ENCODE measurements at places on chromosomes 1 and 21.
A peak's percentile ranks its signal among the peaks of the same experiment; 100 is the strongest.

DNA sequence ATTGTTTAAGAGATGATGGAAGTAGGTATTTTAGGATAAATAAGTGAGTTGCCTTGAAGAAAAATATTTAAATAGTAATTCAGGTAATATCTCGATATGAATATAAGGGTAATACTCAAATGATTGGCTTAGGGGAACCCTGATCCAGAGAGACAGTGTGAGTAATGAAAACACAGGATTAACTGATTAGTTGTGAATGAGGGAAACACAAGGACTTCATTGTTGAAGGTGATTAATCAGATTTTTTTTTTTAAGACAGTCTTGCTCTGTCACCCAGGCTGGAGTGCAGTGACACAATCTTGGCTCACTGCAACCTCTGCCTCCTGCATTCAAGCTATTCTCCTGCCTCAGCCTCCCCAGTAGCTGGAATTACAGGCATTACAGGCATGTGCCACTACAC lies 12.7 kb downstream of the SLC25A33 start:
- no peak for DNase-seq

DNA sequence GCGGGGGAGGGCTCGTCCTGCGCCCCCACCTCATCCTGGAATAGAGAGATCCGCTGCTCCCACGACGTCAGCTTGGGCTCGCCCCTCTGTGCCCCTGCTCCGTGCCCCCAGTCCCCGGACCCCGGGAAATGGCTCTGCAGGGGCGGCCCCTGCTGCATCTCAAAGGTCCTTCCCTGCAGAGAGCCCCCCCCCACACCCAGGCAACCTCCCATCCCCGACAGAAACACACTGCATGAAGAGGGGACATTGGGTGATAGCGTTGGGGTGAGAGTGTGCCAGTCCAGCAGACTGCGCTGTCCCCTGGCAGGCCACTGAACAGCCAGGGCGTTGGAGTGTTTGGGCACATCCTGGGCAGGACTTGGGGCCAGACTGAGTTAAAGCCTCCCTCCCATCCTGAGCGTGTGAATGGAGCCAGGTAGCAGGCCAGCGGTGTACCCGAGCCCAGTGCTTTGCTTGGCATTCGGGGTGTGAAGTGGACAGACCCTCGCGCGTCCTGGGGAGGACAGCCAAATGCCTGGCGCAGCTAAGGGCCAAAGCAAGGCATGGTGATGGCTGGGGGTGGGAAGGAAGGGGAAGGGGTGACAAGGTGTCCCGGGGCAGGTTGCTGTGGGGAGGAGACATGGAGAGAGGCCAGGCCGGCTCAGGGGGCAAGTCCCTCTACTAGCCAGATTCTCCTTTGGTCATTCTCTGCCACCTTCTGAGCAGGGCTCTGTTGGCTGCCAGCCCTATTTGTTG lies 633 bp upstream of the ETNK2 start:
- DNase-seq = peak; percentile 38

DNA sequence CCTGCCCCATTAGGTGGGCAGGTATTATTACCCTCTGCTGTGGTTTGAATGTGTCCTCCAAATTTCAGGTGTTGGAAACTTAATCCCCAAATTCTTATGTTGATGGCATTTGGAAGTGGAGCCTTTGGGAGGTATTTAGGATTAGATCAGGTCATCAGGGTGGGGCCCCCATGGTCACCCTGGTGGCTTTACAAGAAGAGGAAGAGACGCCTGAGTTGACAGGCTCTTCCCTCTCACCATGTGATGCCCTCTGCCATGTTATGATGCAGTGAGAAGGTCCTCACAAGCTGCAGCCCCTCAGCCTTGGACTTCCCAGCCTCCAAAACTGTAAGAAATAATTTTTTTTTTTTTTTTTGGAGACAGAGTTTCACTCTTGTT lies 8.8 kb upstream of the THEMIS2 start:
- DNase-seq = no peak

DNA sequence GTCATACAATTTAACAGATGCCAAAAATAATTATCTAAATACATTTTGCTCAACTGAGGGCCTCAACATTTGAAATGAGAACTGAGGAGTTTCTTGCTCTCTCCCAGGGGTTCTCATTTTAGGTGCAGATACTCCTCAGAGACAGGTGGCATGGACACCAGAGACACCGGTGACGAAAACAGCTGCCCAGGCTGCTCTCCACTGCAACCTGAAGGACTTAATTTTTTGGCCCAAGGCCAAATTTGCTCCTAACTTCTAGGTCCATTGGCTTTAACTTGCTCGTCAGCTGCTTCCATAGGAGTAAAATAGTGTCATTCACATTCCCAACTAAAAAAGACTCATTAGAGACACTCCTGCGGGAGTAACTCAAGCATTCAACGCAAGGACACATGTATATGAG lies 87.0 kb downstream of the NRIP1 start:
- DNase-seq = no peak

DNA sequence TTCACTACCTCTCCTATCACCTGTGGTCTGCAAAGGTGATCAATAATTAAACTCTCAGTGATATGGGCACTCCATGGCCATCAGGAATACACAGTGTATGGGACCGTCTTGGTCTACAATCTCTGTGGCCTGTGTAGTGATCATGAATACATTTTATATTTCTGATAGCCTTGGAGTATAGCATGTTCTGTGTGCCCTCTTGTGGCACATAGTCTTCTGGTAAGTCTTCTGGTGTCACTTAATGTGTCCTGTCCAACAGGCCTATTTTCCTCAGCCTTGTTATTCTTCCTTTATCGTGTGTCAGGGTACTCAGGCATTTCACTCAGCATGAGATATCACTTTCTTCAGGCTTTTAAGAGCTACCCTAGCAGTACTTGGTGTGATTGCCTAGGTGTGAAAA lies 393.6 kb downstream of the AGBL4 start:
- no peak for DNase-seq

DNA sequence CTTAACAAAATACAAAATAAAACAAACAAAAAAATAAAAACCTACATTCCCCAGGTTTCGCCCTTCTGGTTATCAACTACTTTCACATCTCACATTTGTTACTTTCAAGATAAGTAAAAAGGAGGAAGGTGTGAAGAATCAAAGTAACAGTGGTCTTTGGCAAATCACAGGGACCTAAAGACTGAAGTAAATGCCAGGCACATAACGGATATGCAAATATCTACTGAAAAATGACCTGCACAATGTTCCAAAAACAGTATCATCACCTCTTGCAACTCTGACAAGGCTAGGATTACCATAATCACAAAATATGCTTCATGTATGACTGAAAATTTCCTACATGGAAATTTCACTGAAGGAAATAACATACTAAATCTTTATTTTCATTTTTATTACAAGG lies 29.3 kb downstream of the COP1 start:
- no peak for DNase-seq

DNA sequence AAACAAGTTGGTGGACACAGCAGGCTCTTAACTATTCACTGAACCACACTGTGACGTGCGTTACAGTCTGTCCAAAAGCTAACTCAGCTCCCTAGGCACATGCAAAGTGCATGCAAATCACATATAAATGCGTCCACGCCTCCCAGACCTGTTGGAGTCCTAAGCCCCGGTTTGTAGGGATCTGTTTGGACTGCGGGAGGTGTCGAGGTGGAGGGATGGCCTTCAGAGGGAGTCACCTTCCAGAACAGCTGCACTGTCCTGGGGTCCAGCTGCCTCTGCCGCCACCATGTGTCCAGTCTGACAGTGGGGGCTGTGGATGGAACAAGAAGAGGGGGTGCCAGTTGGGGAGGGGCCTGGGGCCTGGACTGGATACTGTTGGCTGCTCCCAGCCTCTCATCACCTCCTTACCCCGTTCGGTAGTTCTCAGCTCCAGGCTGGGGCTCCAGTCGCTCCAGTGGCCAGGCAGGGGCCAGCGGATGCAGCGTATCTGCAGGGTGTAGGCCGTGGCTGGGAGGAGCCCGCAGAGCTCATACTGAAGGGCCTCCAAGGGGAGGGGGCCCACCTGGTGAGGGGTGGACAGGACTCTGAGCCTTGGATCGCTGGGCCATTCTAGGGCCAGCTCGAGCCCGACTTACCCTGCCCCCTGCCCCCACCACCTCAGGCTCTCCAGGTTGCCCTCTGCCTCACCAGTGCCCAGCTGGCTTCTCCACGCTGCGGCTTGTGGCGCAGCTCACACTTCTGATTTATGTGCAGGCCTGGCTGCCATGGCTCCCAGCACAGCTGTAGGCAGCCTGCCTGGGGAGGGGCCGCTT lies 7.9 kb upstream of the MRPS15 start:
- DNase-seq = peak; percentile 29

GRCh38 chr1:208004851-208005250 lies 93.9 kb upstream of the CD34 start:
- no peak for DNase-seq

- peak; percentile 76 for DNase-seq
These were observed 30.8 kb downstream of the GORAB start for GRCh38 chr1:170562646-170563338.

GRCh38 chr1:225933072-225933471 lies 7.9 kb downstream of the LEFTY2 start:
- no peak for DNase-seq

GRCh38 chr1:67803380-67804279 lies 29.6 kb downstream of the GNG12 start:
- DNase-seq = no peak

DNA sequence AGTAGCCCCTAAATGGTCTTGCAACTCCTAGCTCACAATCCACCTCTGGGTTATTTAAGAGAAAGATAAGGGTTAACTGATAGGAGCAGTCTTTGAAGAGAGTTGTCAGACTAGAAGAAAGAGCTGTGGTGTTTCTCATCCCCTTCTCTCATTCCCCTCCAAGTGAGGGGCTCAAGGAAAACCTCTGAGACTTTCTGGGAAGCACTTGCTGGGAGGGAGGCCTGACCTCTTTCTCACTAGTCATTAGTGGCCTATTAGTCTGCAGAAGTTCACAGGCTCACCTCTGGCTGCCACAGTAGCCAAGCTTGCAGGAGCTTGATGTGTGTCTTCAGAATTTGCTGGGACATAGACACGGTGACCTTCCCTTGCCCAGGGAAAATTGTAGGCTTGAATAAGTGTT lies 6.2 kb upstream of the GPR89A start:
- no peak for DNase-seq

- DNase-seq = no peak
These were observed 126.6 kb upstream of the IFFO2 start for GRCh38 chr1:19083081-19083480.

DNA sequence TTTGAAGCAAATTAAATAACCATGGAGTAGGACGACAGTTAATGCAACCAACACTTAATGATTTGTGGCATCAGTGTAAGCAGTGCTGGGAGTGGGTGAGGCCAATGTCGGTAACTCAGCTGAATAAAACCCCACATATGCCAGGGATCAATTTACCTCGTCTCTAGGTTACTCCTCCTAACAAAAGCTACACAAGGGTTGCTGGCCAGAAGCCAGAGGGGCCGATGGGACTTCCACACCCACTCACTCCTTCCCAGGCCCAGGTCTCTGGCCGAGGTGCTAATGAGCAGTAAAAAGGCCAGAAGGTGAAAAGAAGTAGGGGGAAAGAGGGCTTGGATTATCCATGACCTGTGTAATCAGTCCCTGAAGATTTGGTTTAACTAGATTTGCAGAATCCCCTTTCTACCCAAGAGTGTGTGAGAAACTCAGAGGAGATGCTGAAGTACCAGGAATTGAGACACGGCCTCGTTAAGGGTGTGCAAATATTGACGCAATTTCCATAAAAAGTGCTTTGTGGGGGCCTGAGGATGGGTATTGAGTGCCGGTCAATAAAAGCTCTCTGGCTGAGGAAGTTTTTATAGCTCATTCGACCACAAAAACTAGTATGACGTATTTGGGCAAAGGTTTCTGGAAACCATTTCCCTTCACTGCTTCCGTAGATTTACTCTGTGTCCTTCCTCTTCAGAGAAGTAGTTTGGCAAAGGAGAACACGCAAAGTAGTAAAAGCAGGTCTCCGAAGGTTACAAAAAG lies 145.5 kb downstream of the TBX15 start:
- no peak for DNase-seq

DNA sequence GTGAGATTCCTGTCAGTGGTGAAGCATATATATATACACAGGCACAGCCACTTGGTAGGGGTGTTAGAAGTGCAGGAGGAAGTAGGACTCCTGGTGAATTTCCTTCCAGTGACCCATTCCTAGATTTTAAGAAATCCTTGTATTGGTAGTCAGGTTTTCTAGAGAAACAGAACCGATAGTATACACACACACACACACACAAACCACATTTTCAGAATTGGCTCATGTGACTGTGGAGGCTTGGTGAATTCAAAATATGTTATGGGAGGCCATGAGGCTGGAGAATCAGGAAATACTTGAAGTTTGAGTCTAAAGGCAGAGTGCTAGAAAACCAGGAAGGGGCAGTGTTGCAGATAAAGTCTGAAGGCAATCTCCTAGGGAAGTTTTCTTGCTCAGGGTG lies 114.2 kb downstream of the FCRL5 start:
- DNase-seq = no peak

GRCh38 chr1:19138958-19139581 lies 71.0 kb downstream of the UBR4 start:
- DNase-seq = no peak
